ENCODE measurements at places on chromosomes 11 and 22.

DNA sequence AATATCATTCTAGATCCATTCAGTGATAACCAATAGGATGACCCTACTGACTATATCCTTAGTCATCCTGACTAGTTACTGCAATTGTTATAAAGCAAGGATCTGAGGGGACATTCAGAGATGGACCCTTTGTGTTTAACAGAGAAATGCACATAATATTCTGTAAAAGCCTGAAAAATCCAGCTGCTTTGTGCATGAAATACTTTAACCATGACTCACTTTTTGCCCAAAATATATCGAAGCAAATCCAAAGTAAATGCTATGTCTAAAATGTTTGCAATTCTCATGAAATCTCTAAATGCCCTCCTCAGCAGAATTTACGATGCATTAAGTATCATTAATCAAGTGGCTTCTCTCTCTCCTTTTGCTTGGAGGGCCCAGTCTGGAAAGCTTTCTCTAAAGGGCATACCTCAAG lies 178.8 kb upstream of the MTMR2 start:
- no peak for DNase-seq

DNA sequence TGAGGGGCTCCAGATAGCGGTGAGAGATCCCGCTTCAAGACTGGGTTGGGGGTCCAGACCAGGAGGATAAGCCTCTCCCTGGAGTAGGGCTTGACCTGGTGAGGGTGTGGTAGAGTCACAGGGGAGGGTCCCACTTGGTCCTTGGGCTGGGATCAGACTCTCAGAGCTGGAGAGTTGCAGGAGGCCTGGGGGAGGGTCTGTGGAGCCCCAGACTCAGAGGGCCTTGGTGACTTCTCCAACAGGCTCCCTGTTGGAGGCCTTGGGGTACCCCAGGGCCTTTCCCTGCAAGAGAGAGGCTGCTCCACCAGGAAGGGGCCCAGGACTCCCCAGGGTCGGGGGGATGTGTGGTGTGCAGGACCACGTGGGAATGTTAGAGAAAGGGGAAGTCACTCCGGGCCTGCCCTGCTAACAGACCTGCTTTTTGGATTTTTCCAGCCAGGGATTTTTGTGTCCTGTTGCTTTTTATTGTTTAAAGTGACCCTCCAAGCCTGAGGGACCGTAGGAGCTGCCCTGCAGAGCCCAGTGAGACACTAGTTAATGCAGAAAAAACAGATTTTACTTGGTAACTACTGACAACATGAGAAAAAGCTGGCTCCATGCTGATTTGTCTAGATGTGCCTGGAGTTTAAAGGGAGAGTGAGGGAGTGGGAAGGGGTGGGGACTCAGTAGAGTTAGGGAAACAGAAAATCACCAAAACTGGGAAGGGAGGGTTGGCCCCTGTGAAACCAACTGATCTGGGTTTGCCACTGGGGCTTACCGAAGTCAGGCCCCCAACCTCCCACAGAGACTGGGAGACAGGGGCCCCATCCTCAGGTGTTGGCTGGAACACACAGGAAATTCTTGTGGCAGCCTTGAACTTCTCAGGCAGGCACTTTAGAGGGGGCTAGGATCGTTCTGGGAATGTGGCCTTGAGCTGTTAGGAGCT lies 801 bp upstream of the TXNRD2 start:
- DNase-seq = no peak

DNA sequence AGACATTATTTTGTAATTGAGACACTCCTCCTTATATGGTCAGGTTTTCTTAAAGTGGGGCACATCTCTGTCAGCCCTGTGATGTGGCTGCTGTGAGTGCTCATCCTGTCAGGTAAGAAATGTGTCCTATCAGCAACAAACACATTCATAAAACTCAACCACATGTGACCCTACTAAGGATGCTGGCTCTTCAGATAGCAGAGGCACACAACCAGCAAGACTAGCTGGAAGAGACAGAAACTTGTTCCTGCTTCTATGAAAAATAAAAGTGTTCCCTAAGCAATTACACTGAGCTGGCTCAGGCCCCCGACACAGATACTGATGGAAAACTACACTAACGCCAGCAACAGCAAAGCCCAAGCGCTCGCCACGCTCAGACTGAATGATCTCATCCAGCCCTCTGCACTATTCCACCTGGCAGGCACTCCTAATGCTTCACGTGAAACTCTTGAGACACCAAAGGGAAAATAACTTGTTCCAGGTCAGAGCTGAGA lies 49.8 kb upstream of the CYP2D6 start:
- no peak for DNase-seq

DNA sequence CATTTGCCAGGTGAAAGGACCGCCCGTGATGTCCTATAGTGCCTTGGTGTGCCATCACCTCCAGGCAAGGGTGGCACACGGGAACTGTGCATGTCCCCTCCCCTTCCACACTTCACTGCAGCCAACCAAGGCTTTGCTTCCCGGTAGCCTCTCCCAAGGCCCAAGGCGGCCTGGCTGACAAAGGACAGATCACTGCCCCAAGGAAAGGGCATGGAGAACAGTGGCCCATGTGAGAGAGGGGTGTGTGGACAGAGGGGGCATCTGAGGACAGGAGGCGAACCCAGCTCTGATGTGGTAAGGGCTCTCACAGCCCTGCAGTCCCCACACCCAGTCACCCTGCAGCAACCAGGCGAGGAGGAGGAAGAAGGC lies 50.4 kb downstream of the RPUSD4 start:
- DNase-seq = no peak

- DNase-seq = no peak
These were observed 9.4 kb downstream of the LRRC75B start for GRCh38 chr22:24583221-24584165.

GRCh38 chr11:57155400-57155799 lies 26.4 kb upstream of the LRRC55 start:
- DNase-seq = no peak

DNA sequence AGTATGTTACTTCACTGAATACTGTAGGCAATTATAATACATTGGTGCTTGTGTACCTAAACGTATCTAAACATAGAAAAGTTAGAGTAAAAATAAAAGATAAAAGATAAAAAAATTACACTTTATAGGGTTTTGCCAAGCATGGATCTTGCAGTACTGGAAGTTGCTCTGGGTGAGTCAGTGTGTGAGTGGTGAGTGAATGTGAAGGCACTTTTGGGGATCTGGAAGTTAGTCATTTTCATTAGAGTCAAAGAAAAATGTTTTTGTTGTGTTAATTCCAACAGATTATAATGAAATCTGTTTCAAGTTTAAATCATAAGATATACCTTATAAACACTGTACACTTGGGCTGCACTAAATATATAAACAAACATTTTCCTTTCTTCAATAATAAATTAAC lies 3.3 kb downstream of the SLC22A25 start:
- DNase-seq = no peak

DNA sequence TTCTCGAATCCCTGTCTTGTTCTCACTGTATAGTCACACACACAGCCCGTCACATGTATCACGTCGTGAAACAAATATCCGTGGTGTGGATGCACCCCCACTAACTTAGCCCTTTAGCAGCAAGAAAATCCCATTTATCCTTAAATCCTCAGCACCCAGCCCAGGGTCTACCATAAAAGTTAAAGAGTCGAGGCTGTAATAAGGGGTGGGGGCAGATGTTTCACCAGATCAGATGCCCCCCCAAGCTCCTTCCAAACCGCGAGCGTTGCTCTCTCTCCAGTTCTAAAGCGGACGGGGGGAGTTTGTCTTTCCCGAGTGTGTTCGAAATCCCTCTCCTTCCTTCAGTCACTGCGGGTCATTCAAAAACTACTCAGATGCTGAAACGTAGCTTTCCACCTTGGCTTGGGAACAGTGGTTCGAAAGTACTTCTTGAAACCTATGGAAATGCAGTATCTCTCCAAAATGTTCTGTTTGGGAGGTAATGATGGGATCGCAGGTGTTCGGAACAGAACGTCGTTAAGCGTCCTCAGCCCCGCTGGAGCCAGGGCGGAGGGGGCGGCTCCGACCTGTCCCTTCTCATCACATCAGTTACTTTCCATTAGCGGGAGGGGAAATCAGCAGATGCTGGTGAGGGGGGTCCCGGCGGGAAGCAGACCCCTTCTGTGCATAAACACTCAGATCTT lies 156.2 kb downstream of the BRD1 start:
- no peak for DNase-seq

GRCh38 chr11:94885133-94885532 lies 88.2 kb downstream of the CWC15 start:
- no peak for DNase-seq

- no peak for DNase-seq
These were observed 47.8 kb downstream of the ARHGAP42 start for GRCh38 chr11:100734743-100735527.

DNA sequence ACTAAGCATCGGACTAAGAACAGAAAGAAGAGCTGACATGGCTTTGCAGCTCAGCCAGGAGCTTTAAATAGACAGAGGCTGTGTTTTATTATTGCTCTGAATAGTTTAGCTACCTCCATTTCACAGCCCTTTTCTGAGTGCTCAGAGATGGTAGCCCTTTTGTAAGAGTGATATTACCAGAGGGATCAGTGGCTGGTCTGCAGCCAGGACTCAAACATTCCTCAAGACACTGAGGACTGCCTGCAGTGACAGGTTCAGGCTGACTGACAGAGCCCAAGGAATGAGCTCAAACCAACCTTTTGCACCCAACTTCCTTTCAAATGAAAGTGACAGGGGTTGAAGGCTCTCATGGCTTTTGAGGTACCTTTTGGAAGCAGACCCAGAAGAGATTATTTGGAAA lies 189.0 kb downstream of the DDX10 start:
- DNase-seq = no peak

- peak; percentile 44 for DNase-seq
These were observed 2.0 kb downstream of the KCNJ11 start for GRCh38 chr11:17386331-17387084.

DNA sequence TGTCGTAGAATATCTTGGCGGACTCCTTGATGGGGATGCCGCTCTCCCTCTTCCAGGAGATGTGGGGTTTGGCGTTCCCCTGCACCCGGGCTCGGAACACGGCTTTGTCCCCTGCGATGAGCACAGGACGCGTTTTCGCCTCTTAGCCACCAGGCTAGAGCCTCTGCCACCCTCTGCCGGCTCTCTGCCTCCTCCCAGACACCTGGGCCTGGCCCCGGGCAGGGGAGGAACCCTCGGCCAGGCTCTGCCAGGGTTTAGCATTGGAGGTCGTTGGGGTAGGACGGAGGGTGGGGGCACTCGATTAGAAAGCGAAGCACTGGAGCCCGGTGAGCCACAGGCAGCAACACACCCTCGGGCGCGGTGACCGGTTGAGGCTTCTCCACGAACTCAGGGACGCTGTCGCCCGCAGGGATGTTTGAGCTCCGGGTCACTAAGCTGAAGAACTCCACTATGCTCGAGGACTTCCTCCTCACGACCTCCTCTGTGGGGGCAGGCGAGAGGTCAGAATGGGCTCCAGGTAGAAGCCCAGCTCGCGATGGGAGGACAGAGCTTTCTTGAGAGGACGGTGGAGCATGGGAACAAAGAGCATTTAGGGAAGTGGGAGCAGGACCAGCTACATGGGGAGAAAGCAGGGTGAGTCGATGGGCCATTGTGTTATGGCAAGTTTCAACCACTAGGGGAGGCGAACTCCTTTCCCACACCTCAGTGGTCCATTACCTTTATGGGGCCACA lies 4.3 kb downstream of the IGSF22 start:
- DNase-seq = peak; percentile 33

DNA sequence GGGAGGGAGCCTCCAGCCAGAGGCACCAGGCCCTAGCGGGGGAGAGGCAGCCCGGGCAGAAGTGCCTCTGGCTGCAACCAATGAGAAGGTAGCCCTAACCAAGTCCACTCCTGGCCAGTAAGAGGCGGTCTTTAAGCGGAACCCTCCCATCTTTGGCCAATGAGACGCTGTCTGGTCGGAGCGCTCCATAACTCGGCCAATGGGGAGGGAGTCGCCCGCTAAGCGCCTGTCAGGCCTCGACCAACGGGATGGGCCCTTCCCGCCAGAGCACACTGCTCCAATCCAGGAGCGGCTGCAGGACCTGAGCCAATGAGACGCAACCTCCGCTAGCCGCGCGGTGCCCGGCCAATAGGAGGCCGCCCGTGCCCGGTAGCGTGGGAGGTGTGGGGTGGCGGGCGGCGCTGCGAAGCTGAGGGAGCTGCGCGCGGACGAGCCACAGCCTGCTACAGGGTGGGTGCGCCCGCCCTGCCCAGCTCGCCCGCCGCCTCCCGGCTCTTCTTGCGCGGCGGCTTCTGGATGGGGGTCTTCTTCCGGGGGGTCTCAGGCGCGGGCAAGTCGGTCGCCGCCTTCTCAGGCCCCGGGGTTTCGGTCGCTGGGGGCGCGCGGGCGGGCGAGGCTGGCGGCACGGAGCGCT lies 12.6 kb downstream of the SCARF2 start:
- no peak for DNase-seq

- no peak for DNase-seq
These were observed 81.2 kb downstream of the WNT11 start for GRCh38 chr11:76124905-76125770.
